MCF 10A (cell line): ENCODE measurements at places on chromosomes 6 and 20.

- peak; percentile 44 for DNase-seq
Measured at GRCh38 chr20:63695424-63696305, 787 bp upstream of the TNFRSF6B start.

- DNase-seq = peak; percentile 47
Measured at GRCh38 chr6:123393331-123393730, 243.4 kb downstream of the TRDN start.

DNA sequence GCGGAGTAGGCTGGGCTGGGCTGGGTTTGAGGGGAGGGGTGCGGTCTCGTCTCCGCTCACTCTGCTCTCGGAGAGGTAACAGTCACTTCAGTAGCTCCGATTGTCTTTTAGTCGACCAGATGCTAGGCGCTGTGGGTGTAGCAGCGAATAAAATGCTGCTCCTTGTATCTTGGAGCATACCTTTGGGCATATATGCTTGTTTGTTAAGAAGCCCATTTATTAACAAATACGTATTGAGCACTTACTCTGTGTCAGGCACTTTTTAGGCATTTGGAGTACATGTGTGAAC lies 545 bp downstream of the ACTR5 start:
- peak; percentile 52 for DNase-seq

- no peak for DNase-seq
Measured at GRCh38 chr20:17993546-17993945, 24.7 kb downstream of the MGME1 start.

DNA sequence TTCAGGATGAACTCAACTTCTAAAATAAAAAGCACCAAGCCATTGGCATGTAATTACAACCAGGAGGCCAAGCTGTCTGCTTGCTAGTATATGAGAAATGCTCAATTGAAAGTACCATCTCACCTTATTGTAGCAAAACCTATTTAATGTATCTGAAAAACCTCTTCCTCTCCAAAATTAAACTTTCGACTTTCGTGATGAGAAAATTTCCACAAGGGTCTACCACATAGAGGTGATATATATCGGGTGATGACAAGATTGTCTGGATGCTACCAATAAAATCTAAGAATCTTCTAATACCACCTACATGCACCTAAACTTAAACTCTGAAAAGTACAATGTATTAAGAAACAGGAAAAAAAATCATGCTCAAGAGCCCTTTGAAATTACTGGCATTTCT lies 74.2 kb downstream of the ATXN1 start:
- DNase-seq = no peak
